Omental fat pad (tissue), 4 donors: ENCODE measurements at places on chromosomes 6 and 20.

DNA sequence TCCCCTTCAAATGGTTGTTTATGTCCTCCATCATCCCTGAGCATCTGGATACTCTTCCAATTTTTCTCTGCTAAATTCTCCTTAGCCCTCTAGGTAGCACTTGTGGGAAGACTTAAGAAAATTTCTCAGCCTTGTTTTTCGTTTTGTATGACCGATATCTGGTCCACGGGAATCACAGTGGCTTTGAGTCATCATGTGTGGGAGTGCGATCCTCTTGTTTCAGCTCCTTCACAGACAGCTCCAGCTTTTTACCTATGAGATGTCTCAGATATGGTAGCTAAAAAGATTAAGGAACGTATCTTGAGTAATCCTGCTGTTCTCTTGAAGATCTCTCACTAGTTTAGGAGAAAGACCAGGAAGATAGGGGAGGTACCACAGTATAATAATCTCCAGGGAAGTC, 196.1 kb downstream of the GRM1 start:
- no peak for DNase-seq

DNA sequence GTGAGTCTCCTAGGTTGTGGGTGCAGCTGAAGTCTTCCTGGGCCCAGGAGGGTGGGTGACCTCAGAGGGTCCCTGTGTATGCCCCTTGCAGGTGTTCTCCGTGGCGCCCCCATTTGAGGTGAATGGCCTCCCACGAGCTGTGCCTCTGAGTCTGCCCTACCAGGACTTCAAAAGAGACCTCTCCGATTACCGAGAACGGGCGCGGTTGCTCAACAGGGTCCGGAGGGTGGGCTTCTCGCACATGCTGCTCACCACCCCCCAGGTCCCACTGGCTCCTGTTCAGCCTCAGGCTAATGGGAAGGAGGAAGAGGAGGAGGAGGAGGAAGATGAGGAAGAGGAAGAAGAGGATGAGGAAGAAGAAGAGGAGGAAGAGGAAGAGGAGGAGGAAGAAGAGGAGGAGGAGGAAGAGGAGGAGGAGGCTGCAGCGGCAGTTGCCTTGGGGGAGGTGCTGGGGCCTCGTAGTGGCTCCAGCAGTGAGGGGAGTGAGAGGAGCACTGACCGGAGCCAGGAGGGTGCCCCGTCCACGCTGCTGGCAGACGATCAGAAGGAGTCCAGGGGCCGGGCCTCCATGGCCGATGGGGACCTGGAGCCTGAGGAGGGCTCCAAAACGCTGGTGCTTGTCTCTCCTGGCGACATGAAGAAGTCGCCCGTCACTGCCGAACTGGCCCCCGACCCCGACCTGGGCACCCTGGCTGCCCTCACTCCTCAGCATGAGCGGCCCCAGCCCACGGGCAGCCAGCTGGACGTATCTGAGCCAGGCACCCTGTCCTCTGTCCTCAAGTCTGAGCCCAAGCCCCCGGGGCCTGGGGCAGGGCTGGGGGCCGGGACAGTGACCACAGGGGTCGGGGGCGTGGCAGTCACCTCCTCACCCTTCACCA, 15.2 kb upstream of the SLC22A7 start:
- DNase-seq, result no peak

DNA sequence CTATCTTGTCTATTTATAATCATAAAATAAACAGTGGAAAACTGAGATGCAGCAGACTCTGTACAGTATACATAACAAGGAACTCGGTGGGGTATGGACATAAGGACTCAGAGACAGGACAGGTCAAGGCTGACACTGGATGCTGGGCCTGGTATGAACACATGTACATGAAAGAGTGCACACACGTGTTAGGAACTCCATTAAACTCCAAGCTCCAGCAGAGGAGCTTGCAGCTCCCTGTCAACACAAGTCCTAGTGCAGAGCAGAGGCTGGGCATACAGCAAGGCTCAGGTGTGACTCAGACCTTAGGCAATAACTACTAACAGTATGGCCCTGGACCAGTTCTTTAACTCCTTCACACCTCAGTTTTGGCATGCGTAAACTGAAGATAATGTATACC, 17.1 kb downstream of the NAPB start:
- DNase-seq, result no peak

DNA sequence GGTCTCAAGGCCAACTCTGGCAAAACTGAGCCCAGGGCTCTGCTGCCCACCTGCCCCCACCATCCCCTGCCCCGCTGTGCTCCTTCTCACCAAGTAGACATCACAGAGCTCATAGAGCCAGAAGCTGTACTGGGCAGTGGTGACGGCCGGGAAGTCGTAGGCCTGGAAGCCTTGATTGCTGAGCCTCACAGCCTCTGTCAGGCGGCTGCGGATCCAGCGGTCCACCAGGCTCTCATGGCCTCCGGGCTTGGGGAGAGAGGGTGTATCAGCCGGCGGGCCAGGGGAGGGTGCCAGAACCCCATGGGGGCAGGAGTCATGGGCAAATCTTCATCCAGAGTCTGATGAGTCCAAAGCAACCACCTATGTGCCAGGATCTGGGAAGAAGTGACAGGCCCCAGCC, 2.8 kb upstream of the VWA7 start:
- DNase-seq, result no peak

- DNase-seq, result no peak
Observed at GRCh38 chr20:4113615-4114603, 98.6 kb upstream of the RNF24 start.

GRCh38 chr6:132115714-132116366, 164.7 kb upstream of the CCN2 start:
- DNase-seq, result no peak

DNA sequence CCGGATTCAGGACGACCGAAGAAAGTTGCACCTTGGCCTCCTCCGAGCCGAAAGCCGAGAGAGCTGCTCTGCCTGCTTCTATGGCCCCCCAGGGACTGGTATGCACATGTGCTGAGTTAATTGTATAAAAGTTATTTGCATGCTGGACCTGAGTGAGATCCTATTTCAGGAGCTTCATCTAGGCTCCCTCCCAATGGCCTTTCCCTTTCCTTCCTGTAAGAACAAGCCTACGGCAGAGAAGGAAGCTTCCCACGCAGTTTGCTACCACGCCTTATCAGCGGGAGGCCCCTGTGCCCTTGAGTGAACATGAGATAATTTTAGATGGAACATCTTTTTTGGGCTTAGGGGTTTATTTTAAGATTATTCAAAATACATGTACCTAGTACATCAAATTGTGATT, 65.9 kb downstream of the RIN2 start:
- no peak for DNase-seq

DNA sequence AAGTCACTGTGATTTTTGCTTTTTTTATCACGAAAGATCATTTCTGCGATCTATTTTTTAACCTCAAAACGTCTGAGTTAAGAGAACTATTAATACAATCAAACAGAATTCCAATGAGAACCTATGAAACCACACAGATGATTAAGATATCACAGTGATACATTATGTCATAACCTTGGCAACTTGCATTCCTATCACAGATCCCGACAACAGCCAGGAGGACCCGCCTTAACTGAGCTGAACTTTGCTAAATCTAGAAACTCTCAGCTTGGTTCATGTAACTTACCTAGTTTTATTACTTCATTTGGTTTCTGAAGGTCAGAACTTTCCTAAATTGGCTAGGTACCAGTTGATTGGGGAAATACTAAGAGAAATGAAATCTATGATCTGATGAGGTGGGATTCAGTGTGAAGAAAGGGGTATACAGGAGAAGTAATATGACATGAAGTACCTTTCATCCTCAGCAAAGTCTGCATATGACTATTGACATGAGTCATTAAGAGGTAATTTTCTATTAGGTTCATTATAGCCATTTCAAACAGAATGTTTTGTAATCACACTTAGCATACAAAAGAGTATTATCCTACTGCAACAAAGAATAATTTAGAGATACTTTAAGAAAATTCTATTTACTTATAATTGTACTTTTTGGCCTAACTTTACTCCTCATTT, 11.2 kb downstream of the LYRM4 start:
- no peak for DNase-seq

DNA sequence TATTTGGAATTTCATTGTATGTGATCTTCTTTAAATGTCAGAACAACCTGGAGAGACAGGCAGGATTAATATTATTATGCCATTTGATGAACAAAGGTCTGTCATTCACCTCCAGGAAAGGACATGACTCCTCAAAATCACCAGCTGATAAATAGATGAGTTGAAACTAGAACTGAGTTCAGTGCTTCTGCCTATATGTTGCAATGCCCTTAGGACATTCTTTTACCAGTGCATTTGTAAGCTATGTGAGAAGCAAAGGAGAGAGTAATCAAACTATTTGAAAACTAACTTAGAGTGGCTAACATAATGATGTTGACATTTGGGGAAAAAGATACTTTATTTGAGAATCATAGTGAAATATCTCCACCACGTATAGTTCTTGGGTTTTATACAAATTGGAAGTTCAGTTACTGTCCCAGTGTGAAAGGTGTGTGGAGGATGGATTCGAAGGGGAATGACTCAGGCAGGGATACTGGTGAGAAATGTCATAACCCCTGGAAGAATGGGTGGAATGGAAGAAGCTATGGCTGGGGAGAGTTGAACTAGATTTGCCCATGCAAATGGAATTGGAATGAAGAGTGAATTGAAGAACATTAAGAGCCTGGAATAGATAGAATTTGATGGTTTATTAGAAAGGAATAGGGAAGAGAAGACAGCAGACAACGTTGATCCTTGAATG, 21.5 kb downstream of the PKIB start:
- DNase-seq, result no peak

DNA sequence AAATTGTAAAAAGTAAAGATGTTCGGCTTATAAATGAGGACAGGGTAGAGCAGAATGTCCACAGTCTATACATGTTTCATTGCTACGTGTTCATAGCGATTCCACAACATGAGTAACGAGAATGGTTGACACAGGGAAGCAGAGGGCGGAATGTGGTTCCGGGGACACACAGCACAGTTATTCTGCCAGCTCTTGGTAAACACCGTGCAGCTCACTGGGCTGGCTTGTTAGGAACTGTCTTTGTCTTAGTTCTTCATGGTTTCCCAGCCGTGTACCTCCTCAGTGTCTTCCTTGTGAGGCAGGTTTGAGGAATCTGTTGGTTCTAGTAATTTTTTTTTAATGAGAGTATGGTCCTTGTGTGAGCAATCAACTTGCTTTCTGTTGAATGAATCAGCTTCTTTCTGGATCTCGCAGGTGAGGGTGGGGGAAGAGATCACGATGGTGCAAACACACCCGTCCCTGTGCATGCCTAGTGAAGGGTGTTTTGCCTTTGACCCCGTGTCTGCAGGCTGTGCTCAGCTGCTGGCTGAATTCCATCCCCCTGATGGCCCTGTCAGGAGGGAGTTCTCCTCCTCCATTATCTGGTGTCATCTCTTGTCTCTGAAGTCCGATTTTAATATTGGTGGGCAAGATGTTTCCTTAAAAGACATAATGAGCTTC, 168.2 kb downstream of the SMOC2 start:
- DNase-seq, result no peak

DNA sequence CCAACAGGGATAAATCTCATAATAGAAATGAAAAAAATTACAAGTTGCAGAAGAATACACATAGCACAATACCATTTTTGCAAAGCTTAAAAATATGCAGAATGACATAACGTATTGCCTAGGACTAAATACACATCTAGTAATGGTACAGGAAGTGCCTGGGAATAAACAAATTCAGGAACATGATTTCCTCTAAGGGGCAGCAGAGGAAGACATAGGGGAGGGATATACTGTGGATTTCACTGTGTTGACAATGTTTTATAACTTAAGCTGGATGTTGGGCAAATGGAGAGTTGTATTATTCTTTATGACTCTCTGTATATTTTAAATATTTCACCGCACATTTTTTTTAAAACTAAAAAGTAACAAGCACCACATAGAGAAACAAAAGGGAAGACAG, 5.6 kb upstream of the GLO1 start:
- no peak for DNase-seq

DNA sequence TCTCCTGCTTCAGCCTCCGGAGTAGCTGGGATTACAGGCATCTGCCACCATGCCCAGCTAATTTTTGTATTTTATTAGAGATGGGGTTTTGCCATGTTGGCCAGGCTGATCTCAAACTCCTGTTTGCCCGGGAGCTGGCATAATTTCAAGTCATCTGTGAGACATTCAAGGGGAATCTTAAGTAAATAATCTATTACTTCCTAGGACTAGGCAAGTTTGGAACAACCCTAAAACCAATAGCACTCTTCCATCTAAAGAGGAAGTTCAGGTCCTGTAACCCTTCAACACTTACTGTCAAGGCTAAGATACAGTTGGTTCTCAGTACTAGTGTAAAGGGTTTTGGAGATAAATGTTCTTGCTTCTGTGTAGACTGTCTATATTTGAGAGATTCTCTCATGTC, 267.8 kb upstream of the IRAK1BP1 start:
- no peak for DNase-seq
